Naive thymus-derived CD4-positive, alpha-beta T cell (primary cell): ENCODE measurements at places on chromosomes 1 and 21. TPM values are rescaled to one million over a fixed set of nuclear protein-coding genes. Genes with fewer than 3 reads are reported as not detected.

Gene AIRE
- not detected for total RNA-seq

GRCh38 chr1:101816262-101816661 lies 180.5 kb downstream of the OLFM3 start:
- DNase-seq, result no peak

Gene SLC35D1
- total RNA-seq, result 25.7 TPM

GRCh38 chr1:184078564-184079249 lies 27.2 kb downstream of the TSEN15 start:
- no peak for DNase-seq

Gene ERICH3
- not detected for total RNA-seq

DNA sequence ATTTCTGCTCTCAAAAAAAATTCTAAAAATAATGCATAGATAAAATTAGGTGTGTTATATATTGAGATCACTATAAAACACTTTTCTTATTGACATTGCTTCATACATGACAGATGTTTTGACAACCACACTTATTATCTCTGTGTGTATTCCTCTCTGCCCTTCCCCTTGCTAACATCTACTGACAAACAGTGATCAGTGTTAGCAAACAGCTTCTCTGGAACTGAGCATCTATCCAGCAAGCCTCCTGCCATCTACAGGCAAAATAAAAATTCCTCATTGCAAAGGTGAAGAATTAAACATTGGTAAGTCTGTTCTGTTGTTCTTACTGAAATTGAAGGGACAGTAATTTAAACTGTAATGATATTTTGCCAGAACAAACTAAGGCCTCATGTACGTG lies 2153.9 kb downstream of the NCAM2 start:
- DNase-seq, result no peak

Gene C8A
- total RNA-seq, result not detected

GRCh38 chr1:171948511-171948910 lies 107.2 kb downstream of the DNM3 start:
- no peak for DNase-seq

Gene NFASC
- total RNA-seq, result not detected

DNA sequence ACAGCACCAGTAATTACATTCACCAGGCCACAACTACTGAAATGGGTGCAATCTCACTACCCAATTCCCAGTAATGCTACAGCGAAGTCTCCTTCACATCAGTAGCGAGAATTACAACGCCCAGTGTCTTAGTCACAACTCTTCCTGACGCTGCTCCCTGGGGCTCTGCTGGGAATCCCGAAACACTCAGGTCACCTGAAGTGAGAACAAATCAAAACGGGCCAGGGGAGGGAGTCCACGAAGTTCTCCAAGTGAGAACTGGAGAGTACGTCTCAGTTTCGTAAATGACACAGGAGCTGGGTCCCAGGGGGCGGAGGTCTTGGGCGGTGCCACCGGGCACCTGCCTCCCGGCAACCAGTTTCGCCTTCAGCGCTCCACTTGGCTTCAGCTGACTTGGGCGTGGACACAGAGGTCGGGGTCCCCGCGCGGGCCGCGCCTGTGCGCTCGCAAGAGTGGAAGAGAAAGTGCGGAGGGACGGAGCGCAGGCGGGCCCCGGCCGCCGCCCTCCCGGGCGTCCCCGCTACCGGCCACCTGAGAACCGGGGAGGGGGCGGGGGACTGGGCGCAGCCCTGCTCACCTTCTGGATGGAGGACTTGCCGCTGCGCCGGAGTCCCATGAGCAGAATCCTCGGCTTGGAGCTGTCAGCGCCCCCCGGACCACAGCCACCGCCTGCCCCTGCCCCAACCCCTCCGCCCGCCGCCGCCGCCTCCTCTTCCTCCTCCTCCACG lies 575 bp downstream of the RRAGC start:
- DNase-seq, result peak; percentile 46

- DNase-seq, result no peak
These were observed 109.8 kb downstream of the TOMM20 start for GRCh38 chr1:235018720-235019444.

DNA sequence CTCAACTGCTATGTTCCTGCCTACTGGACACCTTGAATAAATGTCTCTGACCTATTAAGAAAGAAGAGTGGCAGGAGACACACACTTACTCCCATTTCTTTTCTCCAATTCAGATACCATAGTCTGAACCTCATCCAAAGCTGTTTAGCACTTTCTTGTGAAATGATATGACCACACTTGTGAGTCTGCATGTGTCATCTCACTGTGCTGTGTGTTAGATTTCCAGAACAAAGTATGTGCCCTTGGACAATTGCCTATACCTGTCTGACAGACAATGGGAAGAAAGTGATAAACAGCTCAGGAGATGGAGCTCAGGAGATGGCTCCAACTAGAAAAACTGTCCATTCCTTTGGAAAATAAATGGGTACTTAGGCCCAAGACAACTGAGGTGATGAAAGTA lies 48.4 kb downstream of the USP48 start:
- DNase-seq, result no peak

DNA sequence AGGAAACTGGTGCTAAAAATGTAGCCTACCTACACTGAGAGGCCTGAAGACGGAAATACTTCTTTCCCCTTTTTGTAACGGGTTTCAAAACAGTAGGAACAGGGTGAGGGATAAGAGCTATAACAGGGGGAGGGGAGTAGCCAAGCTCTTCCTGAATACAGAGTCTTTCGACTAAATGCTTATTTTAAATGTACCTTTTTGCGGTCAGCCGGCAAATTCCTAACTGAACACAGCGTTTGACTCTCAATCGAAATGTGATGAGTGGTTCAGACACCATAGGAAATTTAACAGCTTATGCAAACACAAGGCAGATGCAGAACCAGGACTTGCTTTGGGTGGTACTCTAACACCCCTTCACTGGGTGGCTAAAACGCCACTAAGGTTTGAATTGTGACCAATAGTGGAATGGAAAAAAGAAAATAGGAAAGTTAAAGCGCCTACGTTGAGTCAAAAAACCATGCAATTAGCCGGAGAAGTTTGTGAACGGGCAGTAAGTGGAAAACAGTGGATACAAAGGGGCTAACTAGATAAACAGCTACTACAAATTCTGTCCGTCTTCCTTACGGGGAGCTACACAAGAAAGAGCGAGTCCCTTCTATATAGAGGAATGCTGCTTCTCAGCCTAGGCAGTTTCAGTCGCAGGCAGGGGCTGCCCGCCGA lies 1.7 kb downstream of the EGLN1 start:
- DNase-seq, result no peak

Gene LCE3D
- total RNA-seq, result not detected

Gene CFAP126
- total RNA-seq, result not detected in 2 replicates

- DNase-seq, result no peak
These were observed 19.6 kb downstream of the ZNF362 start for GRCh38 chr1:33275706-33276572.

Gene C4BPA
- total RNA-seq, result not detected

Gene CSMD2
- total RNA-seq, result not detected in 2 replicates

Gene EPHA10
- 0.08 and 0.19 TPM in 2 replicates for total RNA-seq

Gene PRDM16
- 0.20 and 0.36 TPM in 2 replicates for total RNA-seq

DNA sequence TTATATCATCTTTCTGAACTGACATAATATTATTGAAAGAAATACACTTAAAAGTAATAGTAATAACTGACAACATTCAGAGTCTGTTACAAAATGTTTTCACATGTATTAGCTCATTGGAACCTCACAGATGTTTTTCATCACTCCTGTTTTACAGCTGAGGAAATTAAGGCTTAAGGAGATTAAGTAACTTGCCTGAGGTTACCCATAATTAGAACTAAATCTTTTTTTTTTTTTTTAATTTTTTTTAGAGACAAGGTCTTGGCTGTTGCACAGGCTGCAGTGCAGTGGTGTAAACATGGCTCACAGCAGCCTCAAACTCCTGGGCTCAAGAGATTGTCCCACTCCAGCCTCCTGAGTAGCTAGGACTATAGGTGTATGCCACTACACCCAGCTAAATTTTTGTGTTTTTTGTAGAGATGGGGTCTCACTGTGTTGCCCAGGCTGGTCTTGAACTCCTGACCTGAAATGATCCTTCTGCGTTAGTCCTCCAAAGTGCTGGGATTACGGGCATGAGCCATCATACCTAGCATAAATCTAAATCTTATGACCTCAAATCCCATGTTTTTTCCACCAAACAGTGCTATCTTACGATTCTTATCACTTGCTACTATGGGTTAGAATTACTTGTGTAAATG lies 64.7 kb upstream of the MACF1 start:
- DNase-seq, result no peak

Gene HORMAD1
- 0.65 TPM for total RNA-seq

DNA sequence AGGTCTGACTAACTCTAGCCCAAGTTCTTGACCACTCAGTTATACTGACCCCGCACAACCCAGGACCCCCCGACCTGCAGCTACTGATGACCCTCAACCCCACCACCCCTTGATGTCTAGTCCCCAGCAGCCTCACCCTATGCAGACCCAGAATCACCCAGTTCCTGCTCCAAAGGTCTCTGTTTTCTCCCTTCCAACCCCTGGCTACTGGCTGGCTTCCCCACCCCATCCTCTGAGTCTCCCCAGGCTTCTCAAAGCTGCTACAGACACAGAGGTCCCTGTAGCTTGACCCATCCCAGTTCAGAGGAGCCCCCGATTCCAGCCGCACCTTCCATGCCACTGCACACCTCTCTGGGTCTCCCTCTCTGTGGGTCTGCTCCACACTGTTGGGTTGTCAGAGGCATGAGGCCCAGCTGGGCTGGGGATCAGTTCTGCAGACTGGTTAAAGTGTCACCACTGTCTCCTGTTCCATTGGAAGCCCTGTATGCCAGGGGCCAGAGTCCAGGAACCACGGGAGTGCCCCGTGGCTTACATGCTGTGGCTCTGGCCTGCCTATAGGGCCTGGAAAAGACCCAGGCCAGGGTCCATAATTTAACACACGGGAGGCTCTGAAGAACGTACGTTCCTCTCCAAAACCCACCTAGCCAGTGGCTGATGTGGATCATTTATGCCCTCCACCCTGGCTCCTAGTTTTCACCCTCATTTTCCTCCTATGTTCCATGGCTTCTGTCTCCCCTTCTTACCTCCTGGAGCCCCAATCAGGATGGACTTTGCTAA lies 497 bp downstream of the PKLR start:
- no peak for DNase-seq

GRCh38 chr1:84835169-84835568 lies 57.8 kb downstream of the LPAR3 start:
- DNase-seq, result no peak

GRCh38 chr1:97414682-97415312 lies 506.0 kb downstream of the DPYD start:
- DNase-seq, result no peak

- no peak for DNase-seq
These were observed 234.6 kb upstream of the LYPLAL1 start for GRCh38 chr1:218939095-218939494.

- DNase-seq, result no peak
These were observed 9.7 kb downstream of the OR2B11 start for GRCh38 chr1:247448107-247448791.

GRCh38 chr21:38733972-38734546 lies 71.7 kb upstream of the ETS2 start:
- peak; percentile 76 for DNase-seq

Gene NBPF10
- total RNA-seq, result 2.9 TPM

- DNase-seq, result peak; percentile 75
These were observed at the start of the genes FBXO2 and FBXO44 for GRCh38 chr1:11654137-11654938. Gene FBXO2, minus strand, starts transcription at chr1:11654429. Its CDS starts 89 bp downstream, at chr1:11654340. Gene FBXO44, plus strand, starts transcription at chr1:11654877. Its CDS starts 959 bp downstream, at chr1:11655836.

Gene GRIK1
- total RNA-seq, result not detected

Gene CDC14A
- 110 TPM for total RNA-seq

DNA sequence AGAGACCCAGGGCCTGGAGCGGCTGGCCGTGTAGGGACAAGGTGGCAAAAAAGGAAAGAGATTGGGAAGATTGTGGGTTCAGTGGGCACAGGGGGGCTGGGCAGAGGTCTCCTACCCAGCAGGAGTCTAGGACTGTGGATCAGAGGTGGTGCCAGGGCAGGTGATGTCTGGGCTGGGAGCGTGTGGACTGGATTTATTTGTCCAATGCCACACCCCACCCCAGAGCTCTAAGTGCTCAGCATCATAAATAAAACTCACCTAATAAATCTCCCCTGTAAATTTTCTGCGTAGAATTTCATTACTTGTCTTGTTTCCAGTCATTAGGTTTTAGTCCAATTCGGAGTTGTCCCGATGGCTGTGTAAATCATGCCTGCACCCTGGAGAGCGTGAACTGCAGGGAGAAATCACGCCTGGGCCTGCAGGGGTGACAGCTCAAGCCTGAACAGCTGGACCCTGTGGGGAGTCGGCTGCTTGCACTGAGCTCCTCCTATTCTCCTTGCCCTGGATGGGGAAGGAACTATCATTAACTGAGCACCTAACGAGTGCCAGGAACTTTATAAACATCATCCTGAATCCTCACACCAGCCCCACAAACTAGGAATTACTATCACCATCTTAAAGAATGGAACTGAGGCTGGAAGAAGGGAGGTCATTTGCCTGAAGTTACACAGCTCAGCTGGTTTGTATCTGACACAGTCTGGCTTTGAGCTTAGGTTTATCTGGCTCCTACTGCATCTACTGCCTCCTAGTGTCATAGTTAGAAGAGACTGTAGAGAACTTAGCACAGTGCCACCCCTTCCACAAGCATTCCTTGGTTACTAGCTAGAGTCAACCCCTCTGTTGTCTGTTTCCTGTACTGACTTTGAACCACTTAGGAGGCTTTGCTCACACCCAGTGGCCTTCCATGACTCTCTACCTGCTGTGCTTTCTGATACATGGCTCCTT lies 25.0 kb upstream of the POU3F1 start:
- no peak for DNase-seq

- DNase-seq, result no peak
These were observed 437.0 kb downstream of the SIPA1L2 start for GRCh38 chr1:232192781-232193450.

DNA sequence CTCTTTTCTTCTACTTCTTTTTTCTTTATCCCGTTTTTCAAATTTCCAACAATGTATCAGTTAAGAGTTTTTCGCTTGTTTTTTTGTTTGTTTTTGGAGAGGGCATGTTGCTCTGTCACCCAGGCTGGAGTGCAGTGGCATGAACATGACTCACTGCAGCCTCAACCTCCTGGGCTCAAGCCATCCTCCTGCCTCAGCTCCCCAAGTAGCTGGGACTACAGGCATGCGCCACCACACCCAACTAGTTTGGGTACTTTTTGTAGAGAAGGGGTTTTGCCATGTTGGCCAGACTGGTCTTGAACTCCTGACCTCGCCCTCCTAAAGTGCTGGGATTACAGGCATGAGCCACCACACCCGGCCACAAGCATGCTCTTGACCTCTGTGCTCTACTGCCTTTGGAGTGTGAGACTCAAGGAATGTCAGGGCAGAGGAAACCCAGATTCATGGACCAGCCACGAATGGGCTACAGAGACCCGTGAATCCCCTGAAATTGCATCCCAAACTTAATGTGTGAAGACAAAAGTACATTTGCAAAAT lies 65.1 kb upstream of the HSD17B7 start:
- no peak for DNase-seq

Gene KCNK1
- total RNA-seq, result 1.1 and 1.6 TPM in 2 replicates

DNA sequence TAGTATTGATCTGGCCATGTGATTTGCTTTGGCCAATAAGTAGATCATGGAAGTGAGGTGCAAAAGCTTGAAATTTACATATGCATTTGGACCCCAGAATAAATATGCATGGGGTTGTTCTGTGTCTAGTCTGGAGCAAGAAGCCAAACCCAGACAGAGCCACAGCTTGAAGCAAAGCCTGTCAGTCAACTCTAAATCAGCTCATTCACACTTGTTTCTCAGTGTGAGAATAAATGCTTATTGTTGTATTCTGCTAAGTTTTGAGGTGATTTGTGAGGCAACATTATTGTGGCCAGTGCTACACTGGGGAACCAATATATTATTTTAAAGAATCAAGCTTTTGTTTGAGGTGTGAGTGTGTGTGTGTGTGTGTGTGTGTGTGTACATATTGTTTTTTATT lies 12.2 kb upstream of the PGLYRP3 start:
- DNase-seq, result no peak
